ENCODE measurements at places on chromosomes 7 and 10.

GRCh38 chr7:135769005-135769802, 20.6 kb upstream of the FAM180A start:
- DNase-seq, result no peak

DNA sequence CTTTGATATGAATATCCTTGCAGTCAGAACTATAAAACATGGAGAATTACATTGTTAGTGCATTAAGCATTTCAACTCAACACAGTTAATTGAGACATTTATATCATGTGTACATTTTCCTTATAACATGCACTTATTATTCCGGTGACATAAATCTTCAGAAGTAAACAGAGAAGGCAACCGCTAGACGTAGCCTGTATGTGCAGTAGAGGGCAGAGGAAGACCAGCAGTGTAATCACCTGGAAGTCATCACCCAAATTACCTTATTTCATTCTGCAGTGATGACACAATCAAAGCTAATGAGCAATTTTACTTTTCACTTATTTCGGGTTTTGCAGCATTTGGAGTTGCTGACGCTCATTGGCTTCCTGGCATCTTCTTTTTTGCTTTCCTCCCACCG, 394.6 kb downstream of the SDK1 start:
- DNase-seq, result no peak

GRCh38 chr7:148709014-148709413, 10.3 kb downstream of the CUL1 start:
- DNase-seq, result no peak

GRCh38 chr10:101482568-101482967, 105.5 kb downstream of the POLL start:
- DNase-seq, result no peak

DNA sequence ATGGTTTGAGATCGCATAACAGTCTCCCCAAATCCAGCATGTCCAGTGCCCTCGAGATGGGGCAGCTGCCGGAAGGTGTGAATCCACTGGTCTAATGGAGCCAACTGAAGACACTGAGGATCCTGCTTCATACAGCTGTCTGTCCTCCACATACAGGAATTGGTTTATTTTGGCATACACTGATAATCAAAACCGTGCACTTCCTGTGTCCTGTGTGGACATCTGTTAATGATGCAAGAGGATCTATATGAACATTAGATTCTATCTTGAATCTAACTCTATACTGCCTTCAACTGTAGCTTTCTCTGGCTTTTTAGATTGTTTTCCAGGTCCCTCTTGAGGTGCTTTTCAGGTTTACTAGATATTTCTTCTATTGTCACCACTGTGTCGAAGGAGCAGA, 3.0 kb upstream of the JAZF1 start:
- no peak for DNase-seq

DNA sequence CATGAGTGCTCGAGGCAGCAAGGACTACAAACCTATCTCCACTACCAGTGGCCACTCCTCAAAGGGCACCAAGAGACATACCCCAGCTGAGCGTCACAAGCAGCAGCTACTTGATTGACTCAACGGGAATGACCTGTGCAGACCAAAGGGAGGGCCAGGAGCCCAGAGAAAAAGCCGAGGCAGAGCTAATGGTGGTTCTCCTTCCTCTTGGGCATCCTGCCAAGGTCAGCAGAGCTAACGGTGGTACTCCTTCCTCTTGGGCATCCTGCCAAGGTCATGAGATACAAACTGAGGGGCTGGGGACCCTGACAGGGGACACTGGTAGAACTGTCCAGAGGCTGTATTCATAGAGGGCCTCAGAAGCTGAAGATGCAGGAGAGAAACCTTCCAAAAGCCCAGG, 60.4 kb downstream of the FAM53B start:
- DNase-seq, result no peak

DNA sequence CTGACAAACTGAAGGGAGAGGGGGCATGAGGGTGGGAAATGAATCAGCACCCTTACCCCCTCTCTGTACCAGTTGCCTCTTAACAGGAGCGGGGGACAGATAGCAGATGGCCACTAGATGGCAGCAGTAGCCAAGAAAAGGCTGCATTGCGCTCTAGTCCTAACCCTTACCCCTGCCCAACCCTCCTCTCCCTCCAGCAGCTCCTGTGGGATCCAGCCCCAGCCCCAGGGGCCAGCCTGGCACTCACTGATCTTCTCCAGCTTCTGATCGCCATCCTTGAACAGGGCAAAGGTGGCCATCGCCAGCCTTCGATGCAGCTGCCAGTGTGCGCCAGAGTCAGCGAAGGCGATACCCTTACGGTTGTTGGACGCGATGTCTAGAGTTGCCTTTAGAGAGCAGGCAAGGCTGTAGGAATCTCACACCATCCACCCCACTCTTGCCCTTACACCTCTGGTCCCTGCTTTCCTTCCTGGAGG, 2.2 kb downstream of the CYP17A1 start:
- peak; percentile 64 for DNase-seq

- DNase-seq, result no peak
Observed at GRCh38 chr10:48496831-48497779, 107.8 kb downstream of the ARHGAP22 start.

DNA sequence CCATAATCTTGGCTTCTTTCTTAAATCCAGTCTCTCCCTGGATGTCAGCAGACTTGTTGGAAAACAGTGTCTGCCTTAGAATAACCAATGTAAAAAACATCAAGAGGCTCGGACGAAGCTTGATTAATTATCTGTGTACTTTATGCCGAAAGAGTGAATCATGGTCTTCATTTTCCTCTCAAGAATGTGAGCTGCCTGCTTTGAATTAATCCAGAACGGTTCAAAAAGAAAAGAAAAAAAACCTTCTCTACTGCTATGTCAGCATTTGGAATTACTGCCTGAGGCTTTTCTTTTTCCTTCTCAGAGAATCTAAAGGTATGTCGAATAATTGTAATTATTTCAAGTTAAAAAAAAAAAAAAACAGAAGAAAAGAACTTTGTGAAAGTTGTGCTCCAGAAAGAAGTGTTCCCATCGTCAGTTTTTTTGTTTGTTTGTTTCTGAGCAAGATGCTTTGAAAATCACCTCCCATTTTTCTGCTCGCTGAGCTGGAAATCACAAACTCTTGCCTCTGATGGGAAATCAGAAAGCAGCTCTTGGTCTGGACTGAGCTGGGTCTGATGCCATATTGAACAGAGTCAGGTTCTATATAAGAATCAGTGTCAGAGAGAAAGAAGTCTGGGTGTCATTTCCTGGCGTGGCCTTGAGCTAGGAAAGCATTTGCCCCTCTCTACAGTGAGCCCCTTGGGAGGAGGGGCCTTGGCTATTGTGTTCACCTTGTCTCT, 20.2 kb downstream of the PLPP4 start:
- no peak for DNase-seq

- no peak for DNase-seq
Observed at GRCh38 chr7:127798023-127798422, 146.0 kb downstream of the SND1 start.

GRCh38 chr7:107091306-107091705, 46.8 kb downstream of the PRKAR2B start:
- no peak for DNase-seq

GRCh38 chr10:115129752-115130151, 36.6 kb downstream of the ATRNL1 start:
- no peak for DNase-seq

GRCh38 chr10:130739757-130740145, 571.8 kb downstream of the TCERG1L start:
- DNase-seq, result no peak

DNA sequence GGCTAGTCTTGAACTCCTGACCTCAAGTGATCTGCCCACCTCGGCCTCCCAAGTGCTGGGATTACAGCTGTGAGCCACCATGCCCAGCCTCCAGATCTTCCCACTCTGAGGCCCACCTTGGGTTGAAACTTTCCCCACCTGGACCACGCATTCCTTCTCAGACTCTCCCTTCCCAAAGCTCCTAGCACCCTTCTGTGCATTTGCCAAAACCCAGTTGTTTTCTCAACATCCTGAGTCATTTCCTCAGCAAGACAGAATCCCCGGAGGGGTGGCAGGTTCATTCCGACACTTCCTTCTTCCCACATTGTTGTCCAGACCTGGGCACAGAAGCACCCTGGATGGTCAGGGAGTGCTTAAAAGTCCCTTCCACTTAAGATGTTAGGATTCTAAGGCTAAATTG, 28.9 kb downstream of the BAG3 start:
- no peak for DNase-seq

DNA sequence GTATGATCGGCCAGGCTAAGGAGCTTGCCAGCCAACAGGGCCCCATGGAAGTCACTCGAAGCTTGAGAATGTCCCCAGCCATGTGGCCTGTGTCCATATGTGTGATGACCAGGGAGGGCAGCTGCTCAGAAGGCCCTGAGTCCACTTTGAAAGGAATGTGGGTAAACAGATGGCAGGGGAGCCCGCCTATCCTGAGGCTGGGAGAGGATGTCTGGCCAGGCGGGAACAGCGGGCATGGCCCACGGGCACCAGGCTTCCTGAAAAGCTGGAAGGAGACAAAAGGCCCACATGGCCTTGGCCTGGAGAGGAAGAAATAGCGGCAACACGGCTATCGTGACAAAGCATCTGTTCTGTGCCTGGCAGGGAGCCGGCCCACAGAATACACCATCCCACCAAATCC, 137.9 kb upstream of the PPIF start:
- no peak for DNase-seq

DNA sequence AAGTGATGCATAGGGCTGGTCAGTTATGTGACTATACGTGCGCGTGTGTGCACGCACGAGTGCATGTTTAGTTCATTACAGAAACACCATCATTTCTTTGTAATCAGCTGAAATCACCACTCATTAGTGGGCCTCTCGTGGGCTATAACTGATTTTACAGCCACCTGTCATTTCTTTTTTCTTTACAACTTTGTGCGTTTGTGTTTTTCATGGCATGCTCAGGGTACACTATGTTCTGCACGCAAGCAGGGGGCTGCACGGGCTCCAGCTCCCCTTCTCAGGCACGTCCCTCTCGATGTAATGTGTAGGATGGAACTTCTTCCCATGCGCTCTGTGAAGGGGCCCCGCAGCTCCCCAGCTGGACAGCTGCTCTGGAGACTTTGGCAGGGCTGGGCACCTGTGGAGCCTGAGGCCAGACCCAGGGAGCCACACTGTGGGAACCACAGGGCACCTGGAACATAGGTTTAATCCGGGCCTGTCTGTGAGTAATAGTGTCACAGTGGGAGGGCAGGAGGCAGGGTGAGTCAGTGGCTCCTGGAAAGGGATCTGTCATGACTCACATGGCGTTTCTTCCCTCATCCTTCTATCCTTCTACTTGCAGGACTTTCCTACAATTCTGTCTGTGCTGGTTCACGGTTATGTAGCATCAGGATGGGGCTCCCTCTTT, 4.9 kb downstream of the GCK start:
- no peak for DNase-seq

GRCh38 chr7:70307544-70308106, 709.4 kb downstream of the AUTS2 start:
- no peak for DNase-seq

GRCh38 chr7:92655346-92655884, 65.2 kb upstream of the FAM133B start:
- no peak for DNase-seq

GRCh38 chr7:110881721-110882120, 209.2 kb upstream of the LRRN3 start:
- DNase-seq, result no peak

GRCh38 chr7:129851809-129852208, 101.0 kb downstream of the UBE2H start:
- no peak for DNase-seq

- no peak for DNase-seq
Observed at GRCh38 chr10:111323389-111323966, 246.6 kb downstream of the ADRA2A start.

DNA sequence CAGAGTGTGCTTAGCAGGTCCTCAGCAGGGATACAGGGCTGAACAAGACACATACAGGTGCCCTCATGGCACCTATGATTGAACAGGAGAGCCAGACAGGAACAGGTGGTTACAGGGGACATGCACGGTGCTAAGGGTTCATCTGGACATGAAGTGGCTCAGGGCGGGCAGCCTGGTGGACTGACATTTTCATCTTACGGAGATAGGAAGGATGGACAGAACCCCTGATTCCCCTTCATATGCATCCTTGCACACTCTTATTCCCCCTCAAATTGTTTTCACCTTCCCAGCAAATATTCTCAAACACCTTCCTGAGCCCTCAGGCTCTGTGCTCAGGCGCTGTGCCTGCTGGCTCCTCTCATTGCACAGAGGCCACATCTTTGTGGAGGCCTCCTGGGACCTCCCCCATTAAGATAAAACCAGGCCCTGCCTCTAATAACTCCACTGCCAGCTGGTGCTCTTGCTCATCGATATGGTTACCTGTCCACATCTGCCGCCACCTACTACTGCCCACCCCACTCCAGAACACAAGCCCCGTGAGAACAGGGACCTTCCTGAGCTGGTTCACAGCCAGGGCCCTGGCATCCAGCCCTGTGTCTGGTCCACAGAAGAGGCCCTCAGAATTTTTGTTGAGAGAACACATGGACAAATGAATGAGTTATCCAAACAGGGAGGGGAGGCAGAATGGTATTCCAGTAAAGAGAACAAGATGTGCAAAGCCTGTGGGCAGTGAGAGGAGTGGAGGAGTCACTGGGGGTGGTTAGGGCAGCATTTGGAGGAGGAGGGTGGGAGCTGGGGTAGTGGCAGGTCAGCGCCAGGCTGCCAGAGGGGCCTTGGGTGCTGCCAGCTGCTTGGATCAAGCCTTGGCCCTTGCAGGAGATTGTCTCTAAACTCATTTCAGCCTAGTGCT, 68.9 kb upstream of the AQP1 start:
- no peak for DNase-seq

DNA sequence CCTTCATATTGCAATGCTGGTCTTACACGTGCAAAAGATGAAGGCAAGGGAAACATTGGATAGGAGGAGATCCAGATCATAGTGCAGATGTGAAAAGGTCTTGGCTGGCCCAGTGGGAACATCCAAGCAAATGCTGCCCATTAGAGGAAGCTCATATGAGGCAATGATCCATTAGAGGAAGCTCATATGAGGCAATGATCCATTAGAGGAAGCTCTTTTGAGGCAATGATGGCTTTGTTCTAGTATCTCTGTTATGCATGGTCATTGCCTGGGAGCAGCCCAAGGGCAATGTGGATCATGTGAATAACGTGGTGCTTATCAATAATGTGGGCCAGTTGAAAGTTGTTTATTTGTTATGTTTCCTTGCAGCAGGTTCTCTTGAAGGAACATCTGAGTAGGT, 37.8 kb downstream of the STEAP4 start:
- no peak for DNase-seq

DNA sequence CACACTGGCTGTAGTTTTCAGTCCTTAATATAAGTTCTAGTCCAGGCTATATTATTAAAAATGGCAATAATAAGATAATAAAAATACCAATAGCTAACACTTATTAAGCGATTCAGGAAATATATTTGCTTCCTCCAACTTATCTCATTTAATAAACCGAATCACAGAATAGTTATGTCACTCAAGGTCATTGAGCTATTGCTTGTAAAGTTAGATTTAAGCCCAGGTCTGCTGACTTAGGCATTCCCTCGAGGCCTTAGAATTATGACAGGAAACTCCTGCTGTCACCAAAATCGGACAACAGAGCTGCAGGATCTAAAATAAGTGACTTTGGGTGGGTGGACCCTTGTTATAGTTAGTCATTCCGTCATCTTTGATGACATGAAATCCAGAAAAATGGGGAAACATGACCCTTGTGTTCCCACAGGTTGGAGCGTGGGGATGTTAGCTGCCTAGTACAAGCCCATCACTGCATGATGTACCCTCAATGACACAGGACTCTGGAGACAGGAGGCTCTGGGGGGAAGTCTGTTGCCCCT, 181.3 kb upstream of the PHYHIPL start:
- DNase-seq, result no peak

Measured in T follicular helper cell (primary cell).